ENCODE measurements at places on chromosomes 2 and 18. TPM values are rescaled to one million over a fixed set of nuclear protein-coding genes. Genes with fewer than 3 reads are reported as not detected.

The RSAD2 gene
- total RNA-seq = 4.1 TPM

The PLCL1 gene
- 37.8 TPM for total RNA-seq

DNA sequence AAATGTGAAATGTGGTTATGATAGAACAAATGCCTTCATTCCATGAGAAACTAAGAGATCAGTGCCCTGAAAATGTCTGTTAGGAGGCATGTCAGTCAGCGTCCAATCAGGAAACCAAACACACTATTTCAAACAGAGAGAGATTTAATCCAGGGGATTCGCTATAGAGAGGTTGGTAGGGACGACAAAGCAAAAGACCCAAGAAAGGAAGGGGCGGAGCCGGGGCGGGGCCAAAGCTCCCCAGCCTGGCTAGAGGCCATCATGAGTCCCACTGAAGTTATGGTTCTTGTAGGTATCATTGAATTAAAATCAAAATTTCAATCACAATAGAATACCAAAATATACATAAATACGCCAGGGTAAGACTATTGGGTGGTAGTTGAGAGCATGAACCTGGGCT is 32.9 kb upstream of the RNF149 start:
- peak; percentile 61 for DNase-seq

GRCh38 chr2:183035298-183035953 is 2.8 kb downstream of the NCKAP1 start:
- no peak for DNase-seq

GRCh38 chr2:21787941-21788340 is 664.2 kb downstream of the TDRD15 start:
- no peak for DNase-seq

DNA sequence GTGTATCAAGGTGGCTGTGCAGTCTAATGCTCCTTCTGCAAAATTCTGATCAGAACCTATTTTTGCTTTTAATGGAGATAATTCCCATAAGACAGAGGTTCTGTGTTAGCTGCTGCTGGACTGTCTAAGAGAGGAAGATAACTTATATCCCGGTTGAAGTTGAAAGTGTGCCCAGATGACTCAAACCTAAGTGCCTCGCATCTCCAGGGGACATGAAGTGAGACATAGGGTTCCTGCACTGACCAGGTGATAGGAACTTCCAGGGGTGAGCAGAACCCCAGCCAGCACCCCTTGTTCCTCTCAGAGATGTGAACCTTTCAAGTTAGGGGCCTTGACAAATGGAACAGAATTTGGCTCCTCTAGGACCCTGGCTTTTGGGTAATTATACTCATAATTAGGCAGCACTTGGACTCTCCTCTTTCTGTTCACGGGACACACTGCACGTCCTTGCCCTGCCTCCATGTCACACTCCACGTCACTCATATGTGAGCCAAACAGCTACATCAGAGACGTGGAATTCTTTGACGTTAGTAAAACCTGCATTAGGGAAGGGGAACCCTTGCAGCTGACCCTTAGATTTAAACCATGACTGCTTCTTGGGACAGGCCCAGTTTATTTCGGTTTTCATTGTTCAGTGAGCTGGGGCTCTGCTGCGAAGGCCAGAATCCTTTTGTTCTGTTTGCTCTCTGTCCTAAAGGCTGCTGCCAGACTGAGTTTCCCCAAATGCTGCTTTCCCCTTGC is 104.5 kb upstream of the ALPP start:
- no peak for DNase-seq

DNA sequence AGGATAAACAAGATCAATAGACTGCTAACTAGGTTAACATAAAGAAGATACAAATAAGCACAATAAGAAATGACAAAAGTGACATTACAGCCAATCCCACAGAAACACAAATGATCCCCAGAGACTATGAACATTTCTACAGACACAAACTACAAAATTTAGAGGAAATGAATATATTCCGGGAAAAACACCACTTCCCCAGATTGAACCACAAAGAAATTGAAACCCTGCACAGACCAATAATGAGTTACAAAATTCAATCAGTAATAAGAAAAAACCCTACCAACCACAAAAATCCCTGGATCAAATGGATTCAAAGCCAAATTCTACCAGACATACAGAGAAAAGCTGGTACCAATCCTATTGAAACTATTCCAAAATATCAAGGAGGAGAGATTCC is 232.4 kb upstream of the RBMS1 start:
- DNase-seq = no peak
